Left lung (tissue), 14 donors: ENCODE measurements at places on chromosomes 3 and 15. TPM values are rescaled to one million over a fixed set of nuclear protein-coding genes. Genes with fewer than 3 reads are reported as not detected.
A peak's percentile ranks its signal among the peaks of the same experiment; 100 is the strongest.

- no peak for DNase-seq
- H3K4me3 ChIP-seq: no peak overlapping the region
- no peak overlapping the region for H3K27ac ChIP-seq
- no peaks in the 10 kb centered on the region for H3K36me3 ChIP-seq
Measured at GRCh38 chr3:112504123-112504522, 4.9 kb upstream of the BTLA start.

DNA sequence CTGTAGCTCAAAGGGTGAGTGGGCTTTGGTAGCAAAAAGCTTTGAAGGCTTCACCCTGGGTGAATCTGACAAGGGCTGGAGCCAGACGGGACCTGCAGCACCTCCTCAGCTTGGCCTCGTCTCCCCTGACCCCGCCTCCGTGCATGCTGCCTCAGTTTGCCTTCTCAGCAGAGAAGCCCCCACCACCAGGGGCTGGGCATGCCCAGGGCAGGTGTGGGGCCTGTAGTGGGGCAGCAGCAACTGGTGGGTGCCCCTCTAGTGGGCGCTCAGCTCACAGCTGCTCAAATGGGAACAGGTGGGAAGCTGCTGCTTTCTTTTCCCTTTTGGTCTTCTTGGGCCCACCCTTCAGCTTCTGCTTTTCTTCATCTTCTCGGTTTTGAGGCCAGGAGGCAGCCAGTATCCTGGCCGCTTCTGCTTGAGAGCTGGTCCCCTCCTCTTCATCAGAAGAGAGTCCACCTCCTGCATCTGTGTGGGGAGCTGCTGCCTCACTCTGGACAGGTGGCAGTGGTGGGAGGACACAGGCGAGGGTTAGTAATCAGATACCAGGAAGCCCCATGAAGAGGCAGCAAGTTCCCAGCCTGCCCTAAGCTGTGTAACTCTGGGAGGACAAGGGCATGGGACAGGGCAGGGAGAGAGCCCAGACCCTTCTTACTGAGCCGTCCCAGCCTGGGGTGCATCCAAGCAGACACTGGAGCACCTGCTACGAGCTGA is 21.0 kb downstream of the TMEM43 start:
- no peaks in the 10 kb centered on the region for H3K27me3 ChIP-seq
- no peak overlapping the region for H3K4me3 ChIP-seq
- H3K36me3 ChIP-seq: peaks cover 61% of the 10 kb centered on the region

- no peaks in the 10 kb centered on the region for H3K36me3 ChIP-seq
- no peak overlapping the region for H3K4me3 ChIP-seq
- peaks cover 13% of the 10 kb centered on the region for H3K27me3 ChIP-seq
- no peak overlapping the region for H3K27ac ChIP-seq
Measured at GRCh38 chr3:10426346-10427220, 78.8 kb downstream of the ATP2B2 start.

GRCh38 chr15:68415061-68415460 is 16.9 kb downstream of the ITGA11 start:
- DNase-seq: no peak
- peaks cover 4% of the 10 kb centered on the region for H3K4me1 ChIP-seq
- H3K36me3 ChIP-seq: no peaks in the 10 kb centered on the region
- no peaks in the 10 kb centered on the region for H3K27me3 ChIP-seq
- H3K4me3 ChIP-seq: no peak overlapping the region

GRCh38 chr3:101676216-101676764 is 642 bp downstream of the ZBTB11 start:
- peak overlapping the region; percentile 73 for H3K4me3 ChIP-seq
- DNase-seq: peak; percentile 98
- H3K27me3 ChIP-seq: no peaks in the 10 kb centered on the region

GRCh38 chr3:107206945-107207344 is 170.3 kb upstream of the CCDC54 start:
- no peak overlapping the region for H3K4me3 ChIP-seq
- H3K36me3 ChIP-seq: no peaks in the 10 kb centered on the region

- H3K27me3 ChIP-seq: no peaks in the 10 kb centered on the region
- H3K4me3 ChIP-seq: no peak overlapping the region
Measured at GRCh38 chr3:40720863-40721262, 196.1 kb downstream of the ZNF621 start.

GRCh38 chr15:92130906-92131305 is 262.8 kb upstream of the ST8SIA2 start:
- no peaks in the 10 kb centered on the region for H3K27me3 ChIP-seq
- H3K36me3 ChIP-seq: no peaks in the 10 kb centered on the region

GRCh38 chr3:74520895-74521294 is 93.6 kb downstream of the CNTN3 start:
- no peaks in the 10 kb centered on the region for H3K36me3 ChIP-seq
- no peaks in the 10 kb centered on the region for H3K4me1 ChIP-seq
- H3K27me3 ChIP-seq: no peaks in the 10 kb centered on the region
- DNase-seq: no peak
- H3K27ac ChIP-seq: no peak overlapping the region
- no peak overlapping the region for H3K4me3 ChIP-seq

- no peaks in the 10 kb centered on the region for H3K36me3 ChIP-seq
- no peak for DNase-seq
- no peaks in the 10 kb centered on the region for H3K27me3 ChIP-seq
- H3K4me1 ChIP-seq: no peaks in the 10 kb centered on the region
Measured at GRCh38 chr15:43918717-43919116, 91.9 kb downstream of the WDR76 start.

DNA sequence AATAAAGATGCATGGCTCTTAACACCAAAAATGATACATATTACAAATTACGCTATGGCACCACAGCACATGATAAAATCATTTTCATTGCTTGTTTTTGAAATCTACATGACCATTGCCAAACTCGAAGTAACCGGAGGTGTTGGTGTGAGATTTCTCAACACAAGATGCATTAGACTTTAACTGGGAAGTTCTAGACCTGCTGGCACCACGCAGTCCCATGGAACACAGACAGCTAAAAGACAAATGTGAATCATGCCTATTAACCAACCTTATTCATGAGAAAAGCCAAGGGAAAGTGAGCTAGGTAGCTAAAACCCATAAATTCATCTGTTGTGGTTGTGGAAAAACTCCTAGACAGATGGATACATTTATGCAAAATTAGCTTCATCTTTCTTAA is 595.4 kb downstream of the FOXP1 start:
- H3K27ac ChIP-seq: no peak overlapping the region
- DNase-seq: no peak
- peaks cover 49% of the 10 kb centered on the region for H3K36me3 ChIP-seq
- H3K4me1 ChIP-seq: peaks cover 43% of the 10 kb centered on the region
- H3K4me3 ChIP-seq: no peak overlapping the region

DNA sequence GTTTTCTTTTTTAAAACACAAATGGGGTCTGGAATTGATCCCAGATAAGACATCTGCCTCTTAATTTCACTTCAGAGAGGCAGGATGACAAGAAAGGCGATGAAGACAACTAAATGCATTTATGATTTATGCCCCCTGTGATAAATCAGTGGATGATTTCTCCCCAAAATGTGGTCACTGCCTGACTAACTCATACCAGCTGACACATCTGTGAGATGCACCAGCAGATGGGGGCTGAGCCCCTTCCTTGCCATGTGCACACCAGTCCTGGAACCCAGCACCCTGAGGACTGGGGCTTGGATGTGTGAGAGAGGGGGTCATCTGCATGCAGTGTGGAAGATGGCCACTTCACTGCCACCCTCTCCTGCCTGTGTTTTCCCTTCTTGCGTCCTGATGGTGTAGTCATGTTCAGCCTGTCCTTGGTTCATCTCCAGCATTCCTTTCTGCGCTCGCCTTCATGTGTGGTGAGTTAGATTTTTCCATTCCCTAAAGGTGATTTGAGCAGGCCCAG is 264.3 kb downstream of the LRTM1 start:
- H3K36me3 ChIP-seq: no peaks in the 10 kb centered on the region
- no peak overlapping the region for H3K27ac ChIP-seq
- no peak overlapping the region for H3K4me3 ChIP-seq

DNA sequence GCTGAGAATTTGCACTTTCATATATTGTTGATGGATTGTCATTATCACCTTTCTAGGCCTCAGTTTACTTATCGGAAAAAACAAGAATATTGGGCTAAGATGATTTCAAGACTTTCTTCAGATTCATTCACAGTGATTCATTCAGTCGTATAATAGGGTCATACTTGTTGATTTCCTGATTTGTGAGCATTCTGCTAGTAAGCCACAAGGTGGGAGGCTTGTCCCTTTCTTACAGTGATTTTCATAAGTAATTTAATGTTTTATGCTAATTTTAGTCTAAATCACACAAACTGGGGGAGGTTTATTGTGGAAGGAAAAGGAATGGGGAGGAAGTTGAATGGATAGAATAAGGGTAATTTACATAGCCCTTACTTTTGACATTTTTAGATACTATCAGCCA is 126.8 kb upstream of the GOLGA6L4 start:
- no peaks in the 10 kb centered on the region for H3K27me3 ChIP-seq
- H3K4me3 ChIP-seq: no peak overlapping the region
- no peaks in the 10 kb centered on the region for H3K4me1 ChIP-seq

DNA sequence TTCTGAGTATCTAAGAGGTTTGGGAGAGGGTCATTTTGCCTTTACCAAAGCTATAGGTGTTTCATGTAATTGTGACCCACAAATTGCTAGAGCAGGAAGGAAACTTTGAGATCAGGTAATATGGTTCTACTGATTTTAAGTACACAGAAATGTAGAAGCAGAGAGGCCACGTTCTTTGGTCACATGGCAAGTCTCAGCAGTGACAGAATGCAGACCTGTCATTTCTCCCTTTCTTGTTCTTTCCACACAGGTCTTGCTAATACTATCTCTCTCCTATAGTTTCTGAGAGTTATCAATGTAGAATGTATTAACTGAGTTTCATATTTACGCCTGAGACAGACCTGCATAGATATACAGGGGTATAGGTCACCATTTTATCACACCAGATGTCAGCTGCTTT is 10.9 kb upstream of the RTP1 start:
- H3K27me3 ChIP-seq: no peaks in the 10 kb centered on the region
- no peak overlapping the region for H3K27ac ChIP-seq
- H3K4me3 ChIP-seq: no peak overlapping the region
- H3K4me1 ChIP-seq: no peaks in the 10 kb centered on the region

DNA sequence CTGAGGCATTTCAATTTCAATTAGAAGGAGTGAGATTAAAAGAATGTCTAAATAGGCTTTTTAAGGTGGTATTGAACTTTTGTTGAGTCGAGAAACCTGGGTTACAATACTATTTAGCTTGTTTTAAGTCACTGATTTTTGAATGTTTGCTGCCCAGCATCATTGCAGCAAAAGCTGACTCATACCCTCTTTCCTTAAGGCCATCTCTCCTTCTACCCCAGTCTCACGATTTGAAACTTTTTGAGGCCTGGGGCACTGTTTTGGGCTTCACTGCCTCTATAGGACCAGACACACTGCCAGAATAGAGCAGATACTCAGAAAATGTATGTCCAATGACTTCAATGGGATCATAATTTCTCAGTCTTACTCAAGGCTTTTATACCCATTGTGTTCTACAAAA is 319.6 kb upstream of the TGFBR2 start:
- no peaks in the 10 kb centered on the region for H3K27me3 ChIP-seq
- H3K4me3 ChIP-seq: no peak overlapping the region
- H3K27ac ChIP-seq: no peak overlapping the region
- no peaks in the 10 kb centered on the region for H3K36me3 ChIP-seq

DNA sequence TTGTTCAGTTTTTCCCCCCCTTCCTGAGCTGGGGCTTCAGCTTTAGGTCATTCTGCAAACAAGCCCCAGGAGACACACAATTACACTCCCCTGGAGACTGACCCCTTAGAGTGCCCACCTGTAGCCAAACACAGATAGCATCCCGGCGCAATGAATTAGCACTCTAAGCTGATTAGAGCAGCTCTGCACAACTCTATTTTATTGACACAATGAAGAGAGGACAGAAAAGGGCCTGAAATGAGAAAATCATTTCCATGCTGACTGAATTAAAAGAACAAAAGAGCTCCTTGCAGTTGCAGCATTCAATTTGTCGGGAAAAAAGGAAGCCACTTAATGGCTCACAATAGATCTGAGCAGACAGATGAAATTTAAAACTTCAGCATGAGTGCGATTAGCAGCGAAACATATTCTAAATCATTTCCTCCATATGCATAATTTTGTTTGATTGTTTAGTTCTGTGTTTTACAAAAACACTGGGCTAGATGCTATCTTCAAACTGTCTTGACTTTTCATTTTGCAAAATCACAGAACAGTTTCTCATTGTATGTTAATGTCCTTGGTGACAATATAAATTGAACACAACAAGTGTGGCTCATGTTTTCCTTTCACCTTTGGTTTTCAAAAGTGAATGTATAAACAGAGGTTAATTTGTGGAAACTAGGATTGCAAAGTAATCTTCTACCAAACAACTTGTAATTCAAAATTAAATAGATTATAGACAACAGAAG is 308.6 kb downstream of the MECOM start:
- H3K36me3 ChIP-seq: no peaks in the 10 kb centered on the region
- DNase-seq: no peak
- H3K27me3 ChIP-seq: no peaks in the 10 kb centered on the region
- H3K27ac ChIP-seq: no peak overlapping the region
- no peak overlapping the region for H3K4me3 ChIP-seq

- H3K36me3 ChIP-seq: no peaks in the 10 kb centered on the region
- DNase-seq: no peak
- H3K4me3 ChIP-seq: no peak overlapping the region
- no peak overlapping the region for H3K27ac ChIP-seq
Measured at GRCh38 chr3:17430582-17430981, 311.8 kb downstream of the TBC1D5 start.

DNA sequence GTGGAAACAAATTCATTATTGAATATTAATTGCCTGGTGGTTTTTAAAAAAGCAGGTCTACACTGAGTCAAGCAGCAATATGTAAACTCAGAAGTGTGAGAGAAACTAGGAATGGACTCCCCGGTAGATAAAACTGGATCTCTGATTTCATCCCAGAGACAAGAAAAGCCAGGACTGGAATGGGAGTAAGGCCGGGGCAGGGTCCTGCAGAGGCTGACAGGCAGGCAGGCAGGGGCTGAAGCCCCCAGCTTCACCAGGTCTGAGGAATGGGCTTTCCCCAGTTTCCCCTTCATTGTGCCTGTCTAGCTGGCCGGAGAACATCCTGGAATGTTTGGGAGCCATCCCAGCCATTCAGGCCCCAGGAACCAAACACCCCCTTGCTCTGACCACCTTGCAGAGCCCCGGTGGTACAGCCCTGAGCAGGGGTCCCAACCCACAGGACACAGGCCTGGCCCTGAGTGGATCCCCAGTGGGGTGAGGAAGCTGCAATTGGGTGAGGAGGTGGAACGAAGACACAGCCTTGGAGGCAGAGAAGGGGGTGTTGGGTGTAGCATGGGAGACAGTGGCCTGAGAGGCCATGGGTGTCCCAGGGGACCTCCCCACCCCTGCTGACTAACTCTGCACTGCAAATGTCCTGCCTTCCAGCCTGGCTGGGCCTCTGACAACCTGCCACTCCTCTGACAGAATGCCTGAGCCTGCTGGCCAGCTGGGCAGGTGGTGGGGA is 31.7 kb upstream of the XYLB start:
- no peaks in the 10 kb centered on the region for H3K36me3 ChIP-seq
- H3K27me3 ChIP-seq: no peaks in the 10 kb centered on the region
- DNase-seq: no peak
- H3K4me1 ChIP-seq: no peaks in the 10 kb centered on the region

GRCh38 chr3:30597131-30597768 is 9.2 kb upstream of the TGFBR2 start:
- H3K4me3 ChIP-seq: no peak overlapping the region
- peak; percentile 39 for DNase-seq
- no peaks in the 10 kb centered on the region for H3K36me3 ChIP-seq
- H3K27me3 ChIP-seq: no peaks in the 10 kb centered on the region
- peak overlapping the region; percentile 51 for H3K27ac ChIP-seq

SAMMSON gene
- 0.20 TPM for polyA plus RNA-seq

CYP1A1 gene
- 1.2 TPM for polyA plus RNA-seq

ACAA1 gene
- 61.8 TPM for polyA plus RNA-seq

GOLGA8G gene
- polyA plus RNA-seq: 0.10 TPM

TGM5 gene
- not detected for polyA plus RNA-seq

VPS39 gene
- 87.0 TPM for polyA plus RNA-seq

OSTN gene
- polyA plus RNA-seq: not detected

SLC24A5 gene
- 0.65 TPM for polyA plus RNA-seq

A4GNT gene
- 0.41 TPM for polyA plus RNA-seq
